Aorta (tissue), 5 donors: ENCODE measurements at places on chromosomes 13 and 19. TPM values are rescaled to one million over a fixed set of nuclear protein-coding genes. Genes with fewer than 3 reads are reported as not detected.

UBE2L5 gene
- 1.7 TPM for total RNA-seq

DNA sequence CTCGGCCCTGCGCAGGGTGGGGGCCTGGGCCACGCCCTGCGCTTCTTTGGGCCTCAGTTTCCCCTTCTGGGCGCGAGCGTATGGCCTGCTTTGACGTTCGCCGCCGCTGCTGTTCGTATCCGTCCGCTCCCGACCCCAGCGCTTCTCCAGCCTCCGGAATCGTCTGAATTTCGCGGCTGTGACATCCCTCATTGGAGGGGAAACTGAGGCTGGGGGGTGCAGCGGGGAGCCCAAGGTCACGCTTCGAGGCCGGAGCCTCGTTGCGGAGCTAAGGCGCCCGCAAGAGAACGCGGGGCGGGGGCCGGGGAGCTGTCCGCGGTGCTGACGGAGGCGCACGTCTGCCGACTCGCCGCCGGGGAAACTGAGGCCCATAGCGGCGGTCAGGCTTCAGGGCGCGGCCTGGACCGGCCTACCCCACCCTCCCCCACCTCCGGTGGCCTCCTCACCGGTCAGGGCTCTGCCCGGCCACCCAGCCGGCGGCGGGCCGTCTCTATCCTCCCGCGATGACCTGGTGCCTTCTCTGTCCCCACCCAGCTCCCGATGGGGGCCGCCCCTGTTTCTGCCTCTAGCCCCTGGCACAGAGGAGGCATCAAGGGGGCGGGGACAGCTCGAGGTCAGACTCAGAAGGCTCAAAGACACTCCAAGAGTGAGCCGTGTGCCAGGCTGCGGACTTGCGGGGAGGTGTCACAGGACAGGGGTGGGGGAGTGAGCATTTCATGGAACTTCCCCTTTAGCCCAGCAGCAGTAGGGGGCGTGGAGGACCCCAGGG, 3.0 kb upstream of the APC2 start:
- DNase-seq: no peak

- no peak for DNase-seq
Observed at GRCh38 chr19:11821474-11822109, 7.5 kb downstream of the ZNF440 start.

SPPL2B gene
- 29.3 TPM for total RNA-seq

GRCh38 chr19:32748497-32748896, 28.9 kb downstream of the TDRD12 start:
- no peak for DNase-seq

DNA sequence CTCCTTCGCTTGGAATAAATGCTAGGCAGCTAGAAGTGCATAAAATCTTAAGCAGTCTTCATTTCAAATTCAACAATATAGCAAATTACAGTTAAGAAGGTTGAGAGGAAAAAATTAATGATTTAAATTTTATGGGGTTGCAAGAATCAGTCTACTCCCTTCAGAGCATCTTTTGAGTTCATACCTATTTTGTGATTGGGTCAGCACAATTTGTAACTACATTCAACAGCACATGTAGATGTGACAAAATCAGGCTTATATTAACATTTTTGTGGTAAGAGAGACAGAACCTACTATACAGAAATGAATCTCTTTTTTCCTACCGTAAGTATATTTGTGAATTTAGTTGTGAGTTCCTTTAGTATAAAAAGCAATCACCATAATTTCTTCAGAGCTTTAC, 520.6 kb upstream of the HTR2A start:
- no peak for DNase-seq

- peak; percentile 56 for DNase-seq
Observed at GRCh38 chr19:28468701-28469459, 744.1 kb downstream of the UQCRFS1 start.

- DNase-seq: no peak
Observed at GRCh38 chr13:46143184-46143701, 38.4 kb upstream of the CPB2 start.

GRCh38 chr13:109162248-109163036, 533.0 kb downstream of the MYO16 start:
- DNase-seq: no peak

GRK1 gene
- total RNA-seq: not detected

NMRK2 gene
- total RNA-seq: 2.4 TPM

DNA sequence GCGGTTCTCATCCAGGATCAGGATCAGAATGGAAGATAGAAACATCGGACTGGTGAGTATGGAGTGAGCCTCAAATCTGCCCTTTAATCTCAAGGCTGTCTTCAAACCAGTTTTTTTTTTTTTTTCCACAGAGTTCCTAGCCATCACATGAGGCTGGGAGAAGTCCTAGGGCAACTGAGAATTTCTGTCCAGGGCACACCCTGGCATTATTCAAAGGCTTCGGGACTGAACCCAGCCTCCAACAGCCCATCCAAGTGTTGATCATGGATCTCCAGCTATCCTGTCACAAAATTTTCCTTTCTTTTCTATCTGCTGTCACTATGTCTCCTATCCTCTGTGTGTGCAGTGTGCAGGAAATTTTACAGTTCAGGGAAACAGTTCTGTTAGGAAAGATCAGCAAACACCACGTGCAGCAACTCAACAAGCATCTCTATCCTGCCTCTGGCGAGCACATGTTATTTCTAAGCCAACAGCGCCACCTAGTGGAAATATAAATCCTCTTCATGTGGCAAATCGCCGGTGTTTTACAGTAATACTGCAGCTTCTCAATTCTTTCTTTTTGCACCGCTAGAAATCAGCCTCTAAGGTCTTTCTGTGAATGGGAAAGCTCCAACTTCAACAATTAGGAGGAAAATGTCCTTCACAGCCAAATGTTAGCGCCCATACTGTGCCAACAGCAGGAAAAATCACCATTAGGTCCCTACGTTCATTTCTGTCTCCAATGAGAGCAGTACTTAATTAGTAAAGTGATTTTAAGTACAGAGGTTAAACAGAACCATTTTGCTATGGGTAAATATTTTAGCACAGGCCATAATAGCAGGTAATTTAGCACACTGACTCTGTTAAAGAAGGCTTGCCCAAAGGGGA, 21.4 kb upstream of the ZNF181 start:
- DNase-seq: no peak

- peak; percentile 98 for DNase-seq
Observed at GRCh38 chr13:110615322-110616102, at the start of gene NAXD. Gene NAXD (plus strand): TSS chr13:110615545. CDS start chr13:110615602, 57 bp downstream.

DACT3 gene
- 84.1 TPM for total RNA-seq

DNA sequence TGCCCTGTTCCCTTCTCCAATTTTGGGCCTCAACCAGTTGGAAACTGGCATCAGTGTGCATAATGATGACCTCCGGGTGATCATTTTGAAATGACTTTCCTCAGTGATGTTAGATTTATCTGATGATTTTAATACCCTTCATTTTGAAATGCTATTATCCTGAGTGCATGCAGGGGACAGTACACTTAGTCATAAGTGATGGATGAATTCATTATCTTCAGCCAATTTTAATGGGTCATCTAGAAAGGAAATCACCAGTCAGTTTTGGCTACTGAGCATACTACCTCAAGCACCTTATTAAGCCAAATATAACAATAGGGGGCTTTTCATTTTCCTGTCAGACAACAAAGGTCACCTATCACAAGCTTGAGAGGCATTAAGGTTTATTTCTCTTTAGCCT, 118.5 kb upstream of the MIR17HG start:
- DNase-seq: no peak

NCR1 gene
- 1.0 TPM for total RNA-seq

ZNF577 gene
- 24.2 TPM for total RNA-seq

DNA sequence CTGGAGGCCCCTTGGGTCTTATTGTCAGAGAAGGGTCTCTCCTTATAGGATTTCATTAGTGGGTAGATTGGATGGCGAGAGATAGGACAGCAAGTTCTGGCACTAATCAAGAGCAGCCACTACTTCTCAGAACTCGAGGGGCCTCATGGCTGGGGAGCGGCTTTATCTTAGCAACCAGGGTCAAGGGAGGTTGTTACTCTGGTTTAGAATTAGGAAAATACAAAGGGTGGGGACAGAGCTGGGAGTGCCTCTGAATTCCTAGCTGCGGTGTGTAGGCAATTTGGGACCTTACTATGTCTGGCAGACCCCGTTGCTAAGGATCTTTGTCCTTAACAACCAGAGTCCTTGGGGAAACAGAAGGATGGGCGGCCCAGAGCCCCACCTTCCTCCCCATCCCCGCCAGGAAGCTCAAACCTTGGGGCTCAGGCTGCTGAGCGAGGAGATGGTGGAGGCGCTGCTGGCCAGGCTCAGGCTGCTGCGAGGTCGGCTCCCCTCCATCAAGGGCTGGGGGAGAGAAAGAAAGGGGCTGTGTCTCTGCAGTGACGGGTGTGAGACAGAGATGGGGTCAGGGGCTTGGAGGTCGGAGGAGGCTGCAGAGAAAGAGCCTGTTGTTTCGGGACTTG, 1.2 kb downstream of the PLEKHA4 start:
- DNase-seq: no peak

LILRB5 gene
- 15.0 TPM for total RNA-seq
